ENCODE measurements at places on chromosomes 7 and 10.

DNA sequence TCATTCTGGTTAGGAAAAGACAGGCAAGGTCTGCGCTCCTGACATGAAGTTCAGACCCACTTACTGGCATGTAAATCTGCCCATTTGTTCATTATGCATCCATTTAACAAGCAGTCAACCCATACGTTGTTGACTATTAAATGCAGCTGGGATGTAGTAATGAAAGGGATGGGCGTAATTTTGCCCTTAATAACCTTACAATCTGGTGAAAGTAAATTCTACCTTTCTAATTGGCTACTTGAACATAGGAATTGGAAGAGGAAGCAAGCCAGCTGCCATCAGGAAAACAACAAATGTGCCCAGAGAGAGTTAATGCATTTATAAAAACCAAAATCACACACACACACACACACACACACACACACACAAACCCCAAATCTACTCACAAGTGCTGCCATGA lies 170.2 kb upstream of the PITRM1 start:
- no peak for DNase-seq

- DNase-seq: no peak
Measured at GRCh38 chr10:12717981-12718707, 283.4 kb downstream of the CCDC3 start.

GRCh38 chr10:137031-137430 lies 1.8 kb downstream of the ZMYND11 start:
- DNase-seq: peak; percentile 57

- DNase-seq: no peak
Measured at GRCh38 chr10:32153931-32154330, 97.7 kb upstream of the KIF5B start.

Measured in H1 (cell line).